ENCODE measurements at places on chromosomes 13 and 19. TPM values are rescaled to one million over a fixed set of nuclear protein-coding genes. Genes with fewer than 3 reads are reported as not detected.

RXFP2 gene
- polyA plus RNA-seq, result 0.02 TPM

FAM216B gene
- not detected for polyA plus RNA-seq

PPM1N gene
- 0.53 TPM for polyA plus RNA-seq

PTH2 gene
- not detected for polyA plus RNA-seq

ZNF274 gene
- 15.1 TPM for polyA plus RNA-seq

PRSS57 gene
- not detected for polyA plus RNA-seq

FCHO1 gene
- 1.3 TPM for polyA plus RNA-seq

CEACAM16 gene
- not detected for polyA plus RNA-seq

SLC25A41 gene
- 0.91 TPM for polyA plus RNA-seq

SARS2 gene
- polyA plus RNA-seq, result 73.2 TPM

NDUFA7 gene
- polyA plus RNA-seq, result 81.2 TPM

PEG3 gene
- 1.7 TPM for polyA plus RNA-seq

MUC16 gene
- 0.84 TPM for polyA plus RNA-seq

All from pancreas (tissue), 10 donors.